ENCODE measurements at places on chromosomes 3 and 15.

GRCh38 chr3:16932877-16933276 lies 48.1 kb downstream of the PLCL2 start:
- no peak for DNase-seq

- no peak for DNase-seq
Observed at GRCh38 chr3:164452707-164453106, 625.6 kb downstream of the SI start.

DNA sequence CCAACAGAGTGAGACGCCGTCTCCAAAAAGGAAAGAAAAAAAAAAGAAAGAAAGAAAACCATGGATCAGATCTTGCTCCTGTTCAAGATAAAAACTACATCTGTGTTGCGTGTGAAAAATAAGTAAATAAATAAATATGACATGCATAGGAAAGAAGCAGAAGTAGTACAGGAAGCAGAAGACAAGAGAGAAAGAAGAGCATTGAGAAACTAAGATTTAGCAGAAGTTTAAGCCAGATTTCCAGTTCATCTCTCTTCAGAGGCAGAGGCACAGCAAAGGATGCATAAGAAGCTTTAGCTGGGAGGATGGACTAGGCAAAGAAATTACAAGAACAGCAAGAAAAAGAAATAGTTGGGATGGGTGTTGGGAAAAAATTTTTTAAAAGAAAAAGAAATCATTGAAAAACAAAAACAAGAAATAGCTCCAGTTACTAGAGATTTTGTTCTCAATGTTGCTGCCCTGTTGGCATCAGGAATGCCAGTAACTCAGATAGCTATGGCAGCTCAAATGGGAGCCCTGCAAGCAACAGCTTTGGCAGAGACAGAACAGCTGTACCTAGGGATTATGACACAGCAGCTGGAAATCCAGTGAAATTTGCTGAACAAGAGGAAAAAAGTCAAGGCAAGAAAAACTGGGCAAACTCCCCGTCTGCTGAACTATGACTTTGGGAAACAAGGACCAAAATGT lies 17.3 kb downstream of the AP3S2 start:
- no peak for DNase-seq

DNA sequence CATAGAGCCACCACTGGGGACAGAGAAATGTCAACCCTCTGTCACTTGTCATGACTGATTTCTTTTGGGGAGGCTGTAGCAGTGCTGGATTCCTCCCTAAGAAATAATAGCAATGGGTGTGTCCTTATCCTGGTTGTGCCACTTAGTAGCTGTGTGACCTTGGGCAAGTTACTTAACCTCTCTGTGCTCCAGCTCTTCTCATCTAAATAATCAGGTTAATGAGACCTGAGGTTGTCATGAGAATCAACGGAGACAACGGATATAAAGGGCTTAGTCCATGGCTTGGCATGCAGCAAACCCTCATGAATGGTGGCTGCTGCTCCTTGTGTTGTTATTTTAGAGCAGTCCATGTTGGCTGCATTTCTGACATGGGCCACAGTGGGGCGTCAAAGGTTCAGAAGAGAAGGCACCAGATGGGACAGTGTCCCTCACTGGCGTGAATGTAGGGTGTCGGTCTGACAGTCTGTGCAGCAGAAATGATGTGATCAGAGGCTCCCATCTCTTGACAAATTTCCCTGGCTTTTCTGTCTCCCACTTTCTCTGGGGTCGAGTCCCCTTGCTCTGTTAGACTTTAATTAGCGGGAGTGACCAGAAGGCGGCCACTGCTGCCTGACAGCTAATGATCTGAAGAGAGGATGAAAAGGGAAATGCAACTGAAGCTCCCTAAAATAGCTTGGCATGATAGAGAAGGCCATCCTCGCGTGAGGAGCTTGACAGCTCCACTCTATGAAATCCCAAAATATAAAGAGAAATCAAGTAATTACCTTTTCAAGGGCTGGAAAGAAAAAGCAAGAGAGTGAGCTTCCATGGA lies 209.4 kb downstream of the CADPS start:
- DNase-seq = peak; percentile 30

- DNase-seq = no peak
Observed at GRCh38 chr3:59865351-59865750, 815.5 kb upstream of the CFAP20DC start.

GRCh38 chr3:49081429-49081828 lies 12.4 kb downstream of the QRICH1 start:
- no peak for DNase-seq

DNA sequence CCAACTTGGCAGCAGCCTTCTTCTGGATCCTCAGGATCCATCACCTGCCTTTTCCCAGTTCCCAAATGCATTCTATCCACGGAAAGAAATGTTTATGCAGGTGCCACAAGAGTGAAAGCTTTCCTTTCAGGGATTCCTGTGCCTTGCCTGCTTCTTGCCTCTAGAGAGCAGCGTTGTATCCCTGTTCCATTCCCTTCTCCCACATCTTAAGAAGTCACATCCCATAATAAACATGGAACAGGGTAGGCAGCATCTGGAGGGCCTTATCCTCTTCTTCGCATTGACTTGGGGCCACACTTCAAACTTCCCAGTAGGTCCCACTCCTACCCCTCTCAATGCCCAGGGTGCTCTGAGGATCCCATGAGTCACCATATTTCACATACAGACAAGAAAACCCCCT lies 72.7 kb upstream of the DCLK3 start:
- DNase-seq = no peak

- DNase-seq = peak; percentile 49
Observed at GRCh38 chr15:41408234-41408641, 5.9 kb upstream of the NDUFAF1 start.

GRCh38 chr15:70382762-70383458 lies 285.2 kb upstream of the TLE3 start:
- no peak for DNase-seq

DNA sequence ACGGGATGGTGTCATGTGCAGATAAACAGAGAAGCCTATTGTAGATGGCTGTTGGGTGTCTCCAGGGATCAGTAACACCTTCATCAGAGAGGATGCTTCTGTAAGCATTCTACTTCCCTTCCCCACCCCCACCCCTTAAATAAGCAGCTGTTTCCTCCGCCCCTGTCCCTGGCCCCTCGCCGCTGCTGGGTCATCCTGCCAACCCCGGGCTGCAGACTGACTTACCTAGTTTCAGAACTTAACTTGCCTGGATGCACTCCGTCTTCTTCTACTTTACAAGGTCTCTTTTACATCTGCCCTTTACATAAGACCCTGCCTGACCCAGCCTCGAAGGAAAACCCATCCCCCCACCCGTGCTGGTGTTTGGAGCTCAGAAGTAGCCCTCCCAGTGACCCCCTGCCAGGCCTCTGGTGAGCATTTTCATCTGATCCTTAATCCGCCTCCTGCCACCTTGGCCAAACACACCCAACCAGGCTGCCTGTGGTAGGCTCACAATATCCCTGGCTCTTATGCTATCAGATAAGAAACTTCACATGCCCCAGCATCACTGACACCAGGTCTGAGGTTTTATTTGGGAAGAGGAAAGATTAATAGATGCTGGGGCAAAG lies 103.0 kb upstream of the HES1 start:
- no peak for DNase-seq

- DNase-seq = peak; percentile 62
Observed at GRCh38 chr15:66815318-66815717, 113.3 kb downstream of the SMAD6 start.

Data from MG63 (cell line).